ENCODE measurements at places on chromosomes 13 and 19.
A peak's percentile ranks its signal among the peaks of the same experiment; 100 is the strongest.

- DNase-seq, result no peak
Measured at GRCh38 chr13:85974608-85975366, 175.6 kb upstream of the SLITRK6 start.

- no peak for DNase-seq
Measured at GRCh38 chr13:101416181-101417042, at the start of gene NALCN. TSS of gene NALCN (minus strand) at chr13:101416508. CDS start at chr13:101399126, 17,382 bp downstream.

GRCh38 chr19:1183543-1184172 is 9.6 kb upstream of the SBNO2 start:
- no peak for DNase-seq

- DNase-seq, result no peak
Measured at GRCh38 chr19:58304748-58305064, 471 bp upstream of the ERVK3-1 start.

GRCh38 chr13:19862481-19863313 is 752 bp downstream of the ZMYM5 start:
- DNase-seq, result peak; percentile 13

GRCh38 chr13:44463759-44464158 is 90.1 kb downstream of the SERP2 start:
- no peak for DNase-seq

- no peak for DNase-seq
Measured at GRCh38 chr19:39941615-39942365, 7.4 kb upstream of the FCGBP start.

DNA sequence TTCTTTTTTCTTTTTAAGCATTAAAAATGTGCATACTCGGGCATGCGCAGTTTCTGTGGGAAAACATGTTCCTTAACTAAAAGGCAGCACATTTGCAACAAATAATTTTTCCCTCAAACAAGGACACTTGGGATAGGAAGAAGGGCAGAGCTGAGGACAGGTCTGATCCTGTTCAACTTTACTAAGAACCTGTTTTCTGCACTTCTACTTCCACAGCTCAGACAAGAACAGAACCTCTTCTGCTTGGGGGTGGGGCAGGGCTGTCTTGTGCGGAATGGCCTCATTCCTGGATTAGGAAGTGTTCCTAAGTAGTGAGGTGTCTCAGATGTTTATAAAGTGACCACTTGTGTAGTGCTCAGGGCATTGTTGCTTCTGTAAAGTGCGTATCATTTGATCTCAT is 18.3 kb downstream of the SAFB start:
- DNase-seq, result no peak

GRCh38 chr19:1123381-1123780 is 19.6 kb downstream of the GPX4 start:
- no peak for DNase-seq

DNA sequence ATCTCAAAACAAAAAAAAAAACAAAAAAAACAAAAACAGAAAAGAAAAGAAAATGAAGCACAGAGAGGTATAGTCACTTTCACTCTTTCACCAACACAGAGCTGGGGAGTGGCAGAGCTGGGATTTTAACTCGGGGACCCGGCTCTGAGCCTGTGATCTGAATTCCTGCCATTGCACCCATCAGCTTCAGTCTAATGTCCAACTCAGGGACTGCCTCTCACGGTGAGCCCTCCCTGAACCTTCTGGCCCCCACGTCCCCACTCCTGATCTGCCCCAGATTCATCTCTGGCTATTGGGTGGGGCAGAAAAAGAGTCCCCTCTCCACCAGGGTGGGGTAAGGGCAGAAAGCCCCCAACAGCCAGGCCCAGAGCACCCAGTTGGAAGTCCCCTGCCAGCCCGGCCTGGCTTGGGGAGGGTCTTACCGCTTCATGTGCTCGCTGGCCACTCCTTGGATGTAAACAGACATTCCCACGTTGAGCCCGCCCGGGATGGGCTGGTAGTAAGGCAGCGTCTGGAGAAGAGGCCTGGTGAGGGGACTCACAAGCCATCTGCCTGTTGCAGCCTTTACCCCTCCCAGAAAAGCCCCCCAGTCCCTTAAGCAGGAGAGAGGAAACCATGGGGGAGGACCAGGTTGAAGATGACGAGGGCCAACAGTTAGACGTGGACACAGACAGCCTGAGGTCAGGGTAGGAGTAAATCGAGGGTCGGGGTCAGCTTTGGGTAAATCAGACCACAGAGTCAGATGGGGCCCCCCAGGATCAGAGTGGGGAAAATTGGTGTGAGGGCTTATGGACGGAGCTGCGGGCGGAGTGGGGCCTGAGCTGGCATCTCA is 520 bp downstream of the LGALS4 start:
- DNase-seq, result no peak

GRCh38 chr19:55071129-55071502 is 4.6 kb upstream of the EPS8L1 start:
- no peak for DNase-seq

- no peak for DNase-seq
Measured at GRCh38 chr13:85521657-85522056, 277.6 kb downstream of the SLITRK6 start.

DNA sequence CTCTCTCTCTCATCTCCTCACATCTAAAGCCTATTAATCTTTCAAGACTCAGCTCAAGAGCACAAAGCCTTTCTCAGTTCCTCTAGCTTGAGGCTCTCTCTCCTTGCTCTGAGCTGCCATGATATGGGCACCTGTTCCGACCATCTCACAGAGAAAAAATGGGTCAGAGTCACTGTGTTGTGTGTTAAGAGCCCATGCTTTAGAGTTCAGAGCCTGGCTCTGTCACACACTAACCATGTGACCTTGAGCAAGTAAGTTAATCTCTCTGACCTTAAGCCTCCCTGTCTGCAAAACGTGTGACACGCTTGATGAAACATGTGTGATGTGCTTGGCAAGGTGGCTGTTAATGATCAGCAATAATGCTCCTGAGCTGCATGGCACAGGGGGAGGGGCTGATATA is 245.2 kb downstream of the DLEU7 start:
- DNase-seq, result no peak

DNA sequence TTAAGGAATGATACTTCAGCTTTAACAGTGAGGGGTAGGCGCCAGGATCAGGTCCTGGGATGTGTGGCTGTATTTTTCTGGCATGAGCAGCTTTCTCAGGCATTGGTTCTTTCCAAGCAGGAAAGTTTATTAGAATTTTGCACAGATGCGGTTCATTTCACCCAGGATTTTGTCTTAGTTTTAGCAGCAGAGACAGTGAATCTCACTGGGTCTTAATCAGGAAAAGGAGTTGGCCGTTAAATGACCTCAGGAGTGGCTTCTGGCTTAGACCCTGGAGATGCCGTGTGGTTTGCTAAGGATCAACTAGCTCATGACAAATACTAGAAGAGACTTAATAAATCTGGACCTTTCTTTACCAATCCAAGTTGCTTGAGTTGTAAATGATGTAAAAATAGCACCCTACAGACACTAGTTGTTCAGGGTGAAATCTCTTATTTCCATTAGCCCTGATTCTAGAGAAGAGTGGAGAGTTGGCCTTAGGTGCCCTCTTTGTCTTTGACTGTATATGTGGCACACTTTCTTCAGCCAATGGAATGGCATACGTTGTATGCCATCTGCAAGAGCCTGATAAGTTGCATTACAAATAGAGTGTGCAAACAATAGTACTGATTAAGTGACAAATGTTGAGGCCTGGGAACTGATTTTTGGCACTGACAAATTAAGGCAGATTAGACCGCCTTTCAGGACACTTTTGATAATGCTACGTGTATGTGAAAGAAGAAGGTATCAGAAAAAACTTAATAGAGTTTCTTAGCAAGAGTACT is 34.0 kb downstream of the LRCH1 start:
- DNase-seq, result no peak

DNA sequence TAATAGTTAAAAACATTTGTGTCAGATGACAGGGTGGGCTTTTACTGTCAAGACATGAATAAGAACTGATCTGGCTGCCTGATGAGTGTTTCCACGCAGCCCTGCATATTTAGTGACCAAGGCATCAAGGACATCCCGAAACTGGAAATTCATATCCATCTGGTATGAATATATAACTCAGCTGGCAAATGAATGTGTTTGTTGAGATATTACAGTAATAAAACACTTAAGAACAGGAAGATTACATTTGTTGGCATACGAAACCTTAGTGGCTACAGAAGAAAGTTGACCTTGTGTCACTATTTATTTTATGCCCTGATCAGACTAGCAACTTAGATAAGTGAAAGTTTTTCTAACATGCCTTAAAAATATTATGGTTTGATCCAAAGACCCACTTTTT is 32.8 kb downstream of the RAP2A start:
- no peak for DNase-seq
